Renal cortex interstitium (tissue), 15 donors: ENCODE measurements at places on chromosomes 12 and 14. TPM values are rescaled to one million over a fixed set of nuclear protein-coding genes. Genes with fewer than 3 reads are reported as not detected.

GRCh38 chr14:68851078-68851477, 58.2 kb upstream of the ZFP36L1 start:
- DNase-seq: no peak

DNA sequence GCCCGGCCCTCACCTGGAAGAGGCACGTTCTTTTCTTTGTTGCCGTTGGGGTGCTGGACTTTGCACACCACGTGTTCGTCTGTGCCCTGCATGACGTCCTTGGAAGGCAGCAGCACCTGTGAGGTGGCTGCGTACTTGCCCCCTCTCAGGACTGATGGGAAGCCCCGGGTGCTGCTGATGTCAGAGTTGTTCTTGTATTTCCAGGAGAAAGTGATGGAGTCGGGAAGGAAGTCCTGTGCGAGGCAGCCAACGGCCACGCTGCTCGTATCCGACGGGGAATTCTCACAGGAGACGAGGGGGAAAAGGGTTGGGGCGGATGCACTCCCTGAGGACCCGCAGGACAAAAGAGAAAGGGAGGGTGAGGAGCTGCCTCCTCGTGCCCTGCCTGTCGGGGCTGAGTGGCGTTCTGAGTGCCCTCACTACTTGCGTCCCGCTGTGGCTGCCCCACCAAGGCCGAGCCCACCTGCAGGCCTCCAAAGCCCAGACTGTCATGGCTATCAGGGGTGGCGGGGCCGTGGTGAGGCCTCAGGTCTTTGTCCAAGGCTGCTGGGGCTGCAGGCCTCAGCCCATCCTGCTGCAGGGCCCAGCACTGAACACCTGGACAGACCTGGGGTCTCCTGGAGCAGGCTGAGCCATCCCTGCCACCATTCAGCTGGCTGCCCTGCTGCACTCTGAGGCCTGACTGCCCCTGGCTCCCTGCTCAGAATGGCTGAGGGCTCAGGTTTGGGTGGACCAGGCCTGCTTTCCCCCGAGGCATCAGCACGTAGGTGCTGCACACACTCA, 329.7 kb downstream of the TMEM121 start:
- no peak for DNase-seq

GRCh38 chr12:7142056-7142644, 12.0 kb downstream of the CLSTN3 start:
- DNase-seq: no peak

DNA sequence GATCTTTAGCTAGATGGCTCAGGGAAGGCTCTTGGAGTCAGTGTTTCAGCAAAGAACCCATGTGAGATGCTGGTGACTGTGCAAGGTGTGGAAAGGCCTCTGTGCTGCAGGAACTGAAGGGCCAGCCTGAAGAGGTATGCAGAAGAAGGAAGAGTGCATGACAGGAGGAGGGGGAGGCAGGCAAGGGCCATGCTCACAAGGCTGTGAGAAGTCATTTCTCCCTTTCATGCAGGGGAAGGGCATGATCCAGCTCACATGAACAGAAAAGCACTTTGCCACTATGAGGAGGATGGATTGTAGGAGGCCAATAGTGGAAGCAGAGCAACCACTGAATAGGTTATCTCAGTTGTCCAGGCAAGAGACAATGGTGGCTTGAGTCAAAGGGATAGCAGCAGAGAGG, 83.7 kb downstream of the SSPN start:
- DNase-seq: no peak

DNA sequence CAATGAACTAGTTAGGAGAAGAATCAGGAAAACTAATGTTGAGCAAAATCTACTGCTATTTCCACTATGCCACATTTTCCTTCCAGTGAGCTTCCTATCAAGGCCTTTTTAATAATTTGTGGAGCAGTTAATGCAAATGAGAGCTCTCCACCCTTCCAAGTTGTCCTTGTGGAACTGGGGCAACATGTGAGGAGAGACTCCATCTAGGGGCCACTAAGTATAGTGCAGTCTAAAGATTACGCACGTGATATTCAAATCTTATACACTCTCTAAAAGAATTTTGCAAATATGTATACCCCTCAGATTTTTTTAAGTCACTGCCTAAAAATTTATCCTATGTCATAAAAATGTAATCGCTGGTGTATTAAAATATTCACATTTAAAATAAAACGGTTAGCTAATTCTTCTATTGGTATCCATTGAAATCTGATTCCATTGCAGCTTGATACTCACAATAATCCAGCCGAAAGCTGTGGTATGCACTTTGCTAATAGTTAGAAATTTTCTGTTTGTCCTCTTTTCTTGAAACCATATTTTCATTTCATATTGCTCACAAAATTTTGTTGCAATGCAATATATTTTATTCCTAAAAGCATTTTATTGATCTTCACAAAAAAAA, 100.1 kb downstream of the PAH start:
- no peak for DNase-seq

DNA sequence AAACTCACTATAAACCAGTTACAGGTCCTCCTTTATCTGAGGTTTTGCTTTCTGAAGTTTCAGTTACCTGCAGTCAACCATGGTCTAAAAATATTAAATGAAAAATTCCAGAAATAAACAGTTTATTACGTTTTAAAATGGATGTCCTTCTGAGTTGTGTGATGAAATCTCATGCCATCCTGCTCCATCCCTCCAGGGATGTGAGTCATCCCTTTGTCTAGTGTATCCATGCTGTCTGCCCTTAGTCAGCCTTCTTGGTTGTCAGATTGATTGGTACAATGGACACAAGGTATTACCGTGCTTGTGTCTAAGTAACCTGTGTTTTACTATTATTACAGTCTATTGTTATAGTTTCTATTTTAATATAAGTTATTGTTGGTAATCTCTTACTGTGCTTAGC, 328.3 kb downstream of the APAF1 start:
- DNase-seq: no peak

- peak; percentile 34 for DNase-seq
Measured at GRCh38 chr12:6534945-6535696, 804 bp downstream of the GAPDH start.

GRCh38 chr14:95255487-95255886, 64.2 kb downstream of the CLMN start:
- DNase-seq: peak; percentile 66

GRCh38 chr14:93903342-93904184, 23.6 kb upstream of the FAM181A start:
- no peak for DNase-seq

DNA sequence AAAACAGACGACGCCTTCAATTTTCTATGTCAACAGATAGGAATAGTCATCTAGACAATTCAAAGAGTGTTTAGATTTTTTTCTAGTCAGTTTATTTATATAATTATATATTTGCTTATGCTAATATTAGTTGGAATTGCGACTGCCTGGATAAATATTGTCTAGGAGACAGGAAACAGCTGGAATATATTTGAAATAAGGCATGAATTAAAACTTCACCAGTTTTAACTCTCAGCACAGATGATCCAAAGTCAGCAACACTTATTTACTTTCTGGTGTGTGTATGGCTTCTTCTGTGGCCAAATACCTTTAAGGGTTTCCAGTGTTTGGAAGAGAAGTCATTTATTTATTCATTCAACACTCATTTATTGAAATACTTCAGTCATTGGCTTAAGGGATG, 1215.4 kb upstream of the USP15 start:
- no peak for DNase-seq

- DNase-seq: no peak
Measured at GRCh38 chr12:82461836-82462235, 103.5 kb downstream of the METTL25 start.

GRCh38 chr12:44465139-44465538, 411.0 kb downstream of the NELL2 start:
- no peak for DNase-seq

- no peak for DNase-seq
Measured at GRCh38 chr14:53152184-53152886, 788 bp downstream of the DDHD1 start.

DNA sequence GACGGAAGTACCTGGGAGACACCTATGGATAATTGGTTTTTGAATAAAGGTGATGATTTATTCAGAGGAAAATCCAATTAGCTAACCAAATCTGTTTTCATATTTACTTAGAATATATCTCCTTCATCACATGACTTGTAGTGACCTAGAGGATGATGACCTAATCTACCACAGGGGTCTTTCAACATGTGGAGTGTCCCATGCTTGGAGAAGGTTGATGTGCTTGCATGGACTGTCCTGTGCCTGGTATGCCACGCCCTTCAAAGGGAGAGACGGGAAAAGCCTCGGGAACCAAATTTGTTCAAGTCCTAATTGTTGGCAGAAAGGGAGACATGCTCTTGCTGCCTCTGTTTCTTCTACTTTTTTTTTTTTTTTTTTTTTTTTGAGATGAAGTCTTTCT, 11.8 kb upstream of the PAPLN start:
- DNase-seq: no peak

- DNase-seq: no peak
Measured at GRCh38 chr14:53054457-53054856, 98.7 kb downstream of the DDHD1 start.

DNA sequence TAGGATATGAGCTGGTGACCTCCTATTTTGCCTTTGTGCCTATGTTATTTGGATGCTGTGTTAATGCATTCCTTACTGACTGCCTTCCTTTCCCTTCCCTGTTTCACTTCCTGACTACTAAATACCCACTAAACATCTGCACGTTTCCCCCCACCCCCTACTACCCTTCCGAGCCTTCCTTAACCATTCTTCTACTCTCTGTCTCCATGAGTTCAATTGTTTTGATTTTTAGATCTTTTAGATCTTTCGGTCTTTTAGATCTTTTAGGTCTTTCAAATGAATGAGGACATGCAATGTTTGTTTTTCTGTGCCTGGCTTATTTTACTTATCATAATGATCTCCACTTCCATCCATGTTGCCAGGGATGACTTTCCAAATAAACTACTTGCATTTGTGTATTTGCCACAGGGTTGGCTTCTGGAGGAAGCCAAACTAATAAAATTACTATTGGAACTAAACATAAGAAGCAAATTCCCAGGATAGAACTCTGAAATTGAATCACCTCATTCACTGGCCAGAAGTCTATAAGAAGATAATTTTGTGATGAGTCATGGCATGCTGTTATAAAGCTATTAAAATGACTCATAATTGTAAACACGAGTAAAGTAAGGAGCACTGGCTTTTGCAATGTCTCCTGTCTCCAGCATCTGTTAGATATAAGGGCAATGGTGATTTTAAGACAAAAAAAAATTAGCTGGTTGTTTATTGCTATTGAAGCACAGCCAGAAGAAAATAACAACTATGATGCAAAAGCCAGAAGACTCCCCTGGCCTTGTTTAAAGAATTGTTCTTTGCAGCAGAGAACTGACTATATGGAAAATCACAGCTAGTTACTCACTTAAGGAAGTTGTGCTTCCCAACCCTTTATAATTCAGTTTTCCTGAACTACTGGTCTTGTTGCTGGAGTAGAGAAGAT, 586.3 kb downstream of the LRFN5 start:
- no peak for DNase-seq

DNA sequence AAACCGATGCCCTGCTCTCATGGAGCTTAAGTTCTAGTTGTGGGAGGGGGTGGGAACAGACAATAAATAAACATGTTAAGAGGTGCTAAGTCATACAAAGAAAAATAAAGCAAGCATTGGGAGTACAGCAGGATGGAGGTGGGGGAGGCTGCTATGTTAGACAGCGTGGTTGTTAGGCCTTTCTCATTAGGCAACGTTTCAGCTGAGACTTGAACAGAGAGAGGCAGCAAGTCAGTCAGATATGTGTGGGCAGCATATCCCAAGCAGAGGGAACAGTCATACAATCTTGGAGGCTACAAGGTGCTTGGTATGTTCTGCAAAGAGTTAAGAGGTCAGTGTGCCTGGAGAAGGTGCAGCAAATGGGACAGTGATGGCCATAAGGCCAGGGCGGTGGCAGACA, 97.7 kb upstream of the CCDC196 start:
- no peak for DNase-seq

GRCh38 chr14:42719391-42719790, 1112.7 kb downstream of the LRFN5 start:
- no peak for DNase-seq

DNA sequence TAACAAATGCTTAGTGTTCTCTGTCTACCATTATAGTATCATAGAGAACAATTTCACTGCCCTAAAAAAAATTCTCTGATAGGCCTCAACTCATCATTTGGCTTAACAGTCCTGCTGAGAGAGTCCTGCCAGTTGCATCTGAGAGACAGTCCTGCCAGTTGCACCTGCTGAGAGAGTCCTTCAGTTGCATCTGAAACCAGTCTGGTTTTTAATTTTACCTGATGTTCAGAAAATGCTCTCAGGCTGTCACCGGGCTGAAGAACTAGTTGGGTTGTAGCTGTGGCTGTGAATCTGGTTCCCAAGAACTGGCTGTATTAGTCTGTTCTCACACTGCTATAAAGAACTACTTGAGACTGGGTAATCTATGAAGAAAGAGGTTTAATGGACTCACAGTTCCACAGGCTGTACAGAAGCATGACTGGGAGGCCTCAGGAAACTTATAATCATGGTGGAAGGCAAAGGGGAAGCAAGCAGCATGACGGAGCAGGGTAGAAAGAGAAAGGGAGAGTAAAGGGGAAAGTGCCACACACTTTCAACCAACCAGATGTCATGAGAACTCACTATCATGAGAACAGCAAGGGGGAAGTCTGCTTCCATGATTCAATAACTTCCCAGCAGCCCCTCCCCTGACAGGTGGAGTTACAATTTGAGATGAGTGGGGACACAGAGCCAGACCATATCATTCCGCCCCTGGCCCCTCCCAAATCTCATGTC, 51.6 kb downstream of the PRKCH start:
- DNase-seq: no peak

DNA sequence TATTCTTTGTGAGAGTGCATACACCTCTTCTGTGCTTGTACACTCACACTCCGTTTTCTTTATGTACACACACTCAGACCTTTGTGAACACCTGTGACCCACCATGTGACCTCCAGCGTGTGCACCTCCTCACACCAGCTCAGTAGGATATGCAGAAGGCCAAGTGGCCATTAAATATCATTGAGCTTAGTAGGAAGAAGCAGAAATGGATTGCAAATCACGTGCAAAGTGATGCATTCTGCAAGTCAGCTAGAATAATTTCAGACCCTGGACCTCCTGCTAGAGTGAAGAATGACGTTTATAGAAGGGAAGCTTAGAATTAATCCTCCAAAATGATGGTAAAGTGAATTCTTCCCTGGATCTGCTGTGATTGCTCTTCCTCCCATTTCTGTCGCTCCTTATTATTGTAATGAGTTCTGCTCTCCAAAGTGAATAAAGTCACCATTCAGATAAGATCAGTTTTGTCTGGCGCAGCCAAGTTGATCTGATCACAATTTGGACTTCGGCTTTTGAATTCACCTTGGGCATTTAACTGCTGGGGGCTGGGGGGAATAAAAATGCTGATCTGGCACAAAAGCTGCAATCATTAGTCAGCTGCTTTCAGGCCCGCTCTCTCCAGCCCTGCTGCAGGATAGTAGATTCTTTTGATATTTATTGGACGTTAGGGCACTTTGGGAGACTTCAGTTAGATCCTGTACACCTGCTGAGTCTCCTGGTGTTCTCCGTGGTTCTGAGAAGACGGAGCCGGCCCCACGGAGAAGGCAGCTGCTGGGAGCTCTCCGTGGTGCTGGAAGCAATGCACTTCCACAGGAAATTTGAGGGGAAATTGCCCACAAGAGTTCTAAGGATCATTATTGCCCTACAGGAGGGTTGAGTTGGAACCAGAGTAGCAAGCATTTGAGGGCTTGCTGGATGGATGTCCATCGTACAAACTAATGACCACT, 12.4 kb upstream of the NRXN3 start:
- peak; percentile 40 for DNase-seq

YEATS4 gene
- 38.3 TPM for polyA plus RNA-seq

TAS2R20 gene
- polyA plus RNA-seq: 1.9 TPM

MYH6 gene
- 0.11 TPM for polyA plus RNA-seq

FOXN4 gene
- polyA plus RNA-seq: 1.8 TPM

CISTR gene
- polyA plus RNA-seq: not detected

CIROP gene
- polyA plus RNA-seq: not detected

MTRFR gene
- polyA plus RNA-seq: 23.8 TPM

DCTN2 gene
- 172 TPM for polyA plus RNA-seq
